ENCODE measurements at places on chromosomes 5 and 9.

GRCh38 chr9:123105490-123105889, 72.0 kb downstream of the GPR21 start:
- no peak overlapping the region for H3K4me3 ChIP-seq
- H3K4me1 ChIP-seq = no peaks in the 10 kb centered on the region
- no peaks in the 10 kb centered on the region for H3K27me3 ChIP-seq
- no peak for DNase-seq
- H3K27ac ChIP-seq = no peak overlapping the region

DNA sequence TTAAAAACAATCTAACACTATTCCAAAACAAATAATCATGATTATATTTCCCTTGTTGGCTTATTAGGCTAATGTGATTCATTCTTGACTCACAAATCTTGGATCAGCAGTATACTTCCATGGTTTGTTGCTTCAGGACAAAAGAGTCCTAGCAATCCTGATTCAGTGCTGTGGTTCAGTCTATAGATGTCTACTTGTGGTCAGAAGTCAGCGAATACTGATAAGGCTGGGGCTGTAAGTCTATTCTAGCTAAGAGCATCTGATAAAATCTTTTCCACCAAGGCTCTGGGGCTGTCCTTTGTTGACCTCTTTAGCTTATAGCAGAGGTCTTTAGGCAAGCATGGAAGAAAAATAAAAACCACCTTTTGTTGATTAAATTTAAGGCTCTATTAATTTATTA, 4.4 kb upstream of the SMIM3 start:
- no peak overlapping the region for H3K4me3 ChIP-seq
- H3K4me1 ChIP-seq = peaks cover 15% of the 10 kb centered on the region
- H3K27ac ChIP-seq = peak overlapping the region; percentile 46
- H3K27me3 ChIP-seq = no peaks in the 10 kb centered on the region

- no peak overlapping the region for H3K27ac ChIP-seq
- H3K4me1 ChIP-seq = no peaks in the 10 kb centered on the region
- no peak for DNase-seq
- H3K27me3 ChIP-seq = no peaks in the 10 kb centered on the region
Observed at GRCh38 chr9:106846857-106847256, 16.1 kb upstream of the ZNF462 start.

DNA sequence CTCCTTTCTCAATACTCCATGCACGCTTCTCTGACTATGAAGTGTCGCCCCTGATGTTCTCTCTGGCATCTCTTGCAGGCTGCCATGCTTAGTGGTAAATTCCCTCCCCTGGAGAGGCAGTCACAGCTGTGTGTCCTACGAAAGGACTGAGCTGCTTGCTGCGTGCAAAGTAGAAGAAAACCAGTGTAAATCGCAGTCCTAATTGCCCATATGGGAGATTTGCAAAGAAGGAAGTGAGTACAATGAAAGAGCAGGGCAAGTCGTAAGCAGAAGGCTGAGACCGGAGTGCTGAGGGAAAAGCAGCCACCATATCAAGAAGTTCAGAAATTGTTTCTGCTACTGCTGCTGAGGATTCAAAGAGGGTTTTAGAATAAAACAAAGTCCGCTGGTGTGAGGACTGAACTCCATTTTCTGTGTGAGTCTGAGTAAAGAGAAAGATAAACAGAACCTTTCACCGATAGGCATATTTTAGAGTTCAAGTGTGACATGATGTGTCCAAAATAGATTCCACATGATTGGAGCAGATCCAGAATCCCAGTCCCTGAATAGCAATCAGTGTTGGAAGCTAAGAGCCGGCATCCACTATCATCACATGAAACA, 507.8 kb upstream of the MPDZ start:
- H3K27ac ChIP-seq = no peak overlapping the region
- no peaks in the 10 kb centered on the region for H3K4me1 ChIP-seq
- no peak overlapping the region for H3K4me3 ChIP-seq
- H3K36me3 ChIP-seq = no peaks in the 10 kb centered on the region
- H3K27me3 ChIP-seq = no peaks in the 10 kb centered on the region

GRCh38 chr9:111959468-111960359, 63.1 kb downstream of the UGCG start:
- peak overlapping the region; percentile 82 for H3K27ac ChIP-seq
- H3K27me3 ChIP-seq = no peaks in the 10 kb centered on the region
- H3K4me3 ChIP-seq = no peak overlapping the region
- H3K4me1 ChIP-seq = peaks cover 30% of the 10 kb centered on the region
- DNase-seq = peak; percentile 79

DNA sequence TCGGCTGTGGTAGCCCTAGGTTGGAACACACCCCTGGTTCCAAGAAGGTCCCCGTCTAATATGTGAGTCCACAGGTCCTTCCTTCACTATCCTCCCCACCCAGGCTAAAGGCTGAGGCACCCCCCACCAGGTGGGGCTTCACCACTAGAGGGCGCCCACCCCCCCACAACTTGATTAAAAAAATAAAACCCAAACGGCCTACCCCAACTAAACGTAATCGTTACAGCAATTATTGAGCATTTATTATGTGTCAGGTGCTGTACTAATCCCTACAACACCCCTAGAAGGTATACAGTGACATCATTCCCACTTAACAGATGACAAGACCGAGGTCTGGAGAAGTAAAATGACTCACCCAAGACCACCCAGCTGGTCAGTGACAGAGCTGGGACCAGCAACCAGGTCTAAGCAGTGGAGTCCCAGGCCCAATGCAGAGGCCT, 65.0 kb downstream of the FGF18 start:
- H3K27ac ChIP-seq = no peak overlapping the region
- H3K4me1 ChIP-seq = no peaks in the 10 kb centered on the region
- H3K27me3 ChIP-seq = no peaks in the 10 kb centered on the region
- no peaks in the 10 kb centered on the region for H3K36me3 ChIP-seq
- H3K4me3 ChIP-seq = no peak overlapping the region
- no peak for DNase-seq

- H3K27me3 ChIP-seq = no peaks in the 10 kb centered on the region
- no peak overlapping the region for H3K4me3 ChIP-seq
- H3K4me1 ChIP-seq = peaks cover 7% of the 10 kb centered on the region
- H3K27ac ChIP-seq = no peak overlapping the region
Observed at GRCh38 chr5:154296525-154297159, 106.1 kb downstream of the GALNT10 start.

DNA sequence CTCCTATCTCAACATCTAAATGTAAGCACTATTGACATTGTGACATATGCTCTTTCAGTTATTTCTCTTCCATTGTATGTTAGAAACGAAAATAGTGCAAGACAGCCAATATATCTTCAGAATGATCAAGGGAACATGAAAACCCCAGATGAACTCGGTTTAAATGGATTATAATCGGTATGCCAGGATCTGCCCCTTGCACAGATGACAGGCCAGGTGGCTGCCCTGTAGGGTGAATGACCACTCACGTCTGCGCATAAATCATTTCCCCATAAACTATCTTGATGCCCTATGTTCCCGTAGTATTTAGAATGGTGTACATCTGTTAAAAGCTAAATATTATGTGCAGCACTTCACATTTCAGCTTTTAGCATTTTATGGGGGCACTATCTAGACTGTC, 69.7 kb upstream of the RANBP3L start:
- H3K27me3 ChIP-seq = no peaks in the 10 kb centered on the region
- no peak overlapping the region for H3K4me3 ChIP-seq
- no peak overlapping the region for H3K27ac ChIP-seq
- no peaks in the 10 kb centered on the region for H3K4me1 ChIP-seq
- no peaks in the 10 kb centered on the region for H3K36me3 ChIP-seq

- H3K4me3 ChIP-seq = no peak overlapping the region
- DNase-seq = no peak
- no peaks in the 10 kb centered on the region for H3K4me1 ChIP-seq
- H3K27ac ChIP-seq = no peak overlapping the region
- no peaks in the 10 kb centered on the region for H3K27me3 ChIP-seq
- H3K36me3 ChIP-seq = no peaks in the 10 kb centered on the region
Observed at GRCh38 chr9:133758228-133758627, 20.1 kb upstream of the SARDH start.

DNA sequence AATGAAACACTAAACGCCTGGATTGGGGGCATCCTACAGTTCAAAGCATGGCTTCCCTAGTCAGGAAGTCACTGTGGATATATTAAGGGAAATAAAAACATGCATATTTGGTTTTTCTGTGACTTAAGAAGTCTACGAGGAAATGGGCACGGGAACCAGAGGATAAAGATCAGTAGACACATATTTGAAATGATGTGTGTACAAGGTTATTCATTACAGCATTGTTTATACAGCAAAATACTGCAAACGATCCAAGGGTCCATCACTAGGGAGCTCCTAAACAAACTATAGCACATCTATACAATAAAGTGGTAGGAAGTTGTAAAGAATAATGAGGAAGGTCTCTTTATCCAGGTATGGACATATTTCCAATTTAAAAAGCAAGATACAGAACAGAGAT, 71.8 kb downstream of the EFNA5 start:
- H3K36me3 ChIP-seq = no peaks in the 10 kb centered on the region
- no peak overlapping the region for H3K4me3 ChIP-seq
- no peak for DNase-seq
- no peaks in the 10 kb centered on the region for H3K27me3 ChIP-seq
- H3K27ac ChIP-seq = no peak overlapping the region

DNA sequence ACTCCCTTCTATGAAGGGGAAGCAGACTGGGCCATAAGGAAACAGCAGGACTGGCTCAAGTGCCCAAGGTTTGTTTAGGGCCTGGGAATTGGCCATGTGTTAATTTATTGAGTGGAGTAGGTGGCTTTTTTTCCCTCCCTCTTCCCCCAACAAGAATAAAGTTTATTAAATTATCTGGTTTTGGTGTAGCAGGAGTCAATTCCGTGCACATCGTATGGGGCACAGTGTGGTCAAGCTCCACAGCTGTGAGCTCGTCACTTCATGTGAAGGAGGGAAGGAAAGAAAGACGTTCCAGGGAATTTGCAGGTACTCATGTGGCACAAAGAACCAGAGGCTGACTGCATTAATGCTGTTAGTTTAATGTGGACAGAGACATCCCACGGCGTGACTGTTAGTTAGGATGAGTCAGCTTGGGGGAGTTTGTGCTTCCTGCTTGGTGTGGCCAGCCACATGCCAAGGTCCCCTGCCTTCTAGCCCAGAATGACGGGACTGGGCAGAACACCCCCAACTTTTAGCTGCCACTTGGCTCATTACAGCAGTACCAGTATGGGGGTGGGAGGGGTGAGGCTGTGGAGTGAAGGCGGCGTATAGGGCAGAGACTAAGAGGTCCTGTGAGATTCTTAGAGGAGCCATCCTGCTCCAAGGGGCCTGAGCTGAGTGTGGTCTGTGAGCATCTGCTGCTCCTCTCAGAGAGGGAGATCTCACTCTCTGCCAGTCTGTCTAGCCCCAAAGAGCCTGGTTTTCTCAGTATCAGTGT, 33.2 kb downstream of the CSF1R start:
- no peak overlapping the region for H3K27ac ChIP-seq
- no peak for DNase-seq
- peaks cover 9% of the 10 kb centered on the region for H3K36me3 ChIP-seq
- no peak overlapping the region for H3K4me3 ChIP-seq

DNA sequence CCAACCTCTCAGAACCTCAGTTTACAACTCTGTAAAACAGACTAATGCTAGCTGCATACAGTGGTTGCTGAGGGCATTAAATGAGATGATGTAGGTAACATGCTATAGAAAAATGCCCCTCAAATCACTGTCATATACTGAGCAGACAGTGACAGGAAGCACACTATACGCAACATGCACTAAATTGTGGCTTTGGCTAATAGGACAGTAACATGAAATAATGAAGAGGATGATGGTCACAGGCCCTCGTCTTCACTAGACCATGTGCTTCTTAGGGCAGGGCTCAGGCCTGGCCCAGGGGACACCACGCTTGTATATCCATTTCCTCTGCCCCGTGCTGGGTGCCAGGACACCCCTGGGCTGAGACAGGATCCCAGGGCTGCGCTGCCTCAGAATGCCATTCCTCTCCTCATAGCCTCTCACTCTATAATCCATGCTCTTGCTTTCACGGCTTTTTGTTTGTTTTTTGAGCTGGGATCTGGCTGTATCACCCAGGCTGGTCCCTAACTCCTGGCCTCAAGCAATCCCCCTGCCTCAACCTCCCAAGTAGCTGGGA, 18.9 kb downstream of the CSF1R start:
- H3K27me3 ChIP-seq = no peaks in the 10 kb centered on the region
- H3K4me3 ChIP-seq = no peak overlapping the region
- DNase-seq = no peak
- H3K4me1 ChIP-seq = no peaks in the 10 kb centered on the region
